ENCODE measurements at places on chromosomes 4 and X.

DNA sequence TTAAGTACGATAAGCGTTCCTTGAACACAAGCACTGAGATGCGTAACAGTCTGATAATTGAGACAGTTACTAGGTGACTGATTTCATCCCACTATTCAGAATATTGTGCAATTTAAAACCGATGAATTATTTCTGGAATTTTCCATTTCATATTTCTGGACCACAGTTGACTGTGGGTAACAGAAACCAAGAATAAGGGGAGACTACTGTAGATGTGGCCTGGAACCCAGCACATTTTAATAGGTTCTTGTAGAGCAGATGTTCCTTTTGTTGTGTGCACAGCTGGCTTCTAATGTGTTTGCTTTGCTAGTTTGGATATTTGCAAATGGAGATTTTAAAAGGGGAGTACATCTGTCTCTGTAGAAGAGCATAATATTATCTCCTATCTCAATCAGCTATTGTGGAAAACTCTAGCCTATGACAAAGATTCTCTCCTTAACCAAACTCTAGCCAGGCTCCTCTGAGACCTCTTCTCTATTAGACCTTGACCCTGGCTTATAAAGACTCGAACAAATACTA lies 16.4 kb downstream of the NAAA start:
- no peaks in the 10 kb centered on the region for H3K4me1 ChIP-seq
- peaks cover 41% of the 10 kb centered on the region for H3K36me3 ChIP-seq
- DNase-seq = no peak
- no peak overlapping the region for H3K27ac ChIP-seq

GRCh38 chr4:186203406-186203805 lies 12.0 kb downstream of the CYP4V2 start:
- H3K27ac ChIP-seq = no peak overlapping the region
- no peak for DNase-seq
- H3K4me3 ChIP-seq = no peak overlapping the region

DNA sequence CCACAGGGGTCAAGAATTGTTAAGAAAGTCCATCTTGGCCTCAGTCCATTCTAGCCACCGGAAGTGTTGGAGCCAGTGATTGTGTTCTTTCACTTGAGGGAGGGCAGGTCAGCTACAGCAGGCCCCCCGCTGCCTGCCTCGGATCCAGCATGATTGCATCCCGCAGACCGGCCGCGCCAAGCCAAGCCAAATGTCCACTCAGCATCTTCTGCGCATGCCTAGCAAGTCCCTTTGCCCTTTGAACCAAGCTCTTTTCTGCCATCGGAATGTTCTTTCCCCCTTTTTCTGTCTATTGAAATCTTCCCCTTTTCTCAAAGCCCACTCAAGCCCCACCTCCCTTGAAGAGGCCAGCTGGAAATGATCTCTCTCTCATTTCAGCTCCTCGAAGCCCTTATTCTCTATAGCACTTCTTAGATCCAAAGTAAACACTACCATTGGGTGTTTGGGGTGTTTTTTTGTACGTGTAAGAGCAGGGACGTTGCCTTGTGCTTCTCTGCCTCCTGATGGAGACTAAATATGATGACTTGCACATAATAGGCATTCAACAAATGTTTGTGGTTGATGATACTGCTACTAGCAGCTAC lies 147.8 kb upstream of the BCOR start:
- H3K27ac ChIP-seq = peak overlapping the region; percentile 69
- H3K36me3 ChIP-seq = no peaks in the 10 kb centered on the region
- DNase-seq = no peak
- H3K27me3 ChIP-seq = peaks cover 6% of the 10 kb centered on the region
- no peak overlapping the region for H3K4me3 ChIP-seq

DNA sequence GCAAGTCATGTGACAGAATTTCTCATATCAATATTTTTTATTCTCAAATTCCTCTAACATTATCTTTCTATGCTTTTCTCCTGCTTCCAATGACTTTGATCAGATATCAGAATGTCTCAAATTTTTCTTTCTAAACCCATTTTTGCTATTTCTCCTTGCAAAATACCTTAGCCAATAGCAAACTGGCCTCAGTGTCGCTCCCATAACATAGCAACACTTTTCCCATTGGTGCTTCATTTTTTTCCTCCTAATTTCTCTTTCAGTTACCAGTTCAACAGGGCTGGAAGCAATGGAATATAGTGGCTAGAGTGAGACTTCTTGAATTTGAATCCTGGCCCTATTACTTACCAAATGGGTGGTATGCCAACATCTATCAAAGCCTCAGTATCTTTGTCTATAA lies 1091.6 kb downstream of the C4orf33 start:
- no peaks in the 10 kb centered on the region for H3K4me1 ChIP-seq
- H3K36me3 ChIP-seq = no peaks in the 10 kb centered on the region
- H3K4me3 ChIP-seq = no peak overlapping the region
- no peak overlapping the region for H3K27ac ChIP-seq
- H3K27me3 ChIP-seq = no peaks in the 10 kb centered on the region

GRCh38 chrX:75155447-75155826 lies 646 bp downstream of the ABCB7 start:
- H3K4me1 ChIP-seq = peaks cover 20% of the 10 kb centered on the region
- peaks cover 5% of the 10 kb centered on the region for H3K36me3 ChIP-seq
- no peak for DNase-seq
- H3K27ac ChIP-seq = peak overlapping the region; percentile 96

DNA sequence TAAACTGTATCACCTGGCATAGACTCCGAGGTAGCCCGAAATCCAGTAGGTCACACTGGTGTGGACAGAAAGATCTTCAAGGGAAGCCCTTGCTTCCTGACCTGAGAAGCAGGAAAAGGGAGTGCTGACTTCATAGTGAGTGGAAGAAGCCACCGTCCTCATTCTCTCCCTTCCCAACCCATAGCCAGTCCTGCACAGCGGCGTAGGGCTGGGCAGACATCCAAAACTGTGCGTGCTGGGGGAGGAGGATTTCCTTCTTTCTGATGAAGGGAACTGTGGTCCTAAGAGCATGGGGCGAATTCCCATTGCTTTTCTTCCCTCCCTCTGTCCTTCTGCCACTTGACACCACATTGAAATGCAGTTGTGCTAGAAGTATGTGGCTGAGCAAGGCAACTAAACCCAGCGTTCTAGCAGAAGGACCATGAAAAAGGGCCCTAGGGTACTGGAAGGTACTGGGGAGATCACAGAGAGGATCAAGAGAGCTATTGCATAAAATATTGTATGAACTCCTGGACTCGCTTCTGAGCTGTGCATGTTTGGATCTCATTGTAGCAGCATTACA lies 66.9 kb downstream of the STOX2 start:
- H3K27me3 ChIP-seq = peaks cover 18% of the 10 kb centered on the region
- no peak overlapping the region for H3K4me3 ChIP-seq

GRCh38 chr4:84578540-84579402 lies 4.2 kb upstream of the CDS1 start:
- no peak for DNase-seq
- peaks cover 9% of the 10 kb centered on the region for H3K4me1 ChIP-seq
- H3K27me3 ChIP-seq = peaks cover 21% of the 10 kb centered on the region
- H3K27ac ChIP-seq = no peak overlapping the region

- H3K36me3 ChIP-seq = no peaks in the 10 kb centered on the region
- H3K4me1 ChIP-seq = no peaks in the 10 kb centered on the region
These were observed 8.5 kb upstream of the ELMOD2 start for GRCh38 chr4:140515423-140515822.

- no peaks in the 10 kb centered on the region for H3K27me3 ChIP-seq
- no peak overlapping the region for H3K4me3 ChIP-seq
- H3K4me1 ChIP-seq = peaks cover 8% of the 10 kb centered on the region
- H3K36me3 ChIP-seq = peaks cover 4% of the 10 kb centered on the region
These were observed 43.2 kb downstream of the SCFD2 start for GRCh38 chr4:53322696-53323095.

- no peak overlapping the region for H3K27ac ChIP-seq
- DNase-seq = no peak
- no peaks in the 10 kb centered on the region for H3K4me1 ChIP-seq
- H3K36me3 ChIP-seq = no peaks in the 10 kb centered on the region
These were observed 57.9 kb upstream of the STIM2 start for GRCh38 chr4:26802790-26803189.

DNA sequence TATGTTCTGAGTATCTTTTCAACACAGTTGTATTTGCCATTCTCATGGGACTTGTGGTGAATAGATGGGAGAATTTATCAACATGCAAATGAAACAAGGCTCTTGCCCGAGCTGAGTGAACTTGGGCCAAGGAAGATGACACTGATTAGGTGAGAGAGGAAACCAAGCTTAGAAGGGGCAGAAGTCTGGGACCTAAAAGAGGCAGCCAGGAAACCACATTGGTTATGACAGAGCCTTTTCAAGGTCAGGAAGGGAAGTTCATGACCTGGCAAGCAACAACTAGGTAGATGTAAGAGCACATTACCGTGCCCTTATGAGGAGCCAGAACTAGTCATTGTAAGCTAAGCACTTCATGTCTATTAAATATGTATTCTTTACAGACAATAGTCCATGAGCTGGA lies 590.3 kb downstream of the PACRGL start:
- H3K27ac ChIP-seq = no peak overlapping the region
- DNase-seq = no peak
- no peak overlapping the region for H3K4me3 ChIP-seq
- H3K4me1 ChIP-seq = peaks cover 3% of the 10 kb centered on the region
- H3K27me3 ChIP-seq = no peaks in the 10 kb centered on the region

DNA sequence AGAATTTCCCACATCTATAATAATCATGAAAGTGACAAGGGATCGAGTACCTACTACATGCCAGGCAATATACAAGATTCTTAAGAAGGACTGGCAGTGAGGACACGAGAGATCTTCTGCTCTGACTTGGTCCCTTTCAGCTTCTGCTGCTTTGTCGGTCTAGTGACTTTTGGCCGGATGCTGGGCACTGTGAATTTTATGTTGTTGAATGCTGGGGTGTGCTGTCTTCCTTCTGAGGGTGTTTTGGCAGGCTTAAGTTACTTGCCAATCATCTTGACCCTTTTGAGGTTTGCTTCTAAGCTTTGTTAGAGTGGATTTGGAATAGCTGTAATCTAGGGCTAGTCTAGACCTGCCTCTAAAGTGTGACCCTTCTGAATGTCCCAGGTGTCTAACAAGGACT lies 23.5 kb downstream of the NAT8L start:
- no peaks in the 10 kb centered on the region for H3K36me3 ChIP-seq
- DNase-seq = no peak
- H3K27ac ChIP-seq = no peak overlapping the region
- H3K4me1 ChIP-seq = no peaks in the 10 kb centered on the region
- H3K4me3 ChIP-seq = no peak overlapping the region
- peaks cover 2% of the 10 kb centered on the region for H3K27me3 ChIP-seq

DNA sequence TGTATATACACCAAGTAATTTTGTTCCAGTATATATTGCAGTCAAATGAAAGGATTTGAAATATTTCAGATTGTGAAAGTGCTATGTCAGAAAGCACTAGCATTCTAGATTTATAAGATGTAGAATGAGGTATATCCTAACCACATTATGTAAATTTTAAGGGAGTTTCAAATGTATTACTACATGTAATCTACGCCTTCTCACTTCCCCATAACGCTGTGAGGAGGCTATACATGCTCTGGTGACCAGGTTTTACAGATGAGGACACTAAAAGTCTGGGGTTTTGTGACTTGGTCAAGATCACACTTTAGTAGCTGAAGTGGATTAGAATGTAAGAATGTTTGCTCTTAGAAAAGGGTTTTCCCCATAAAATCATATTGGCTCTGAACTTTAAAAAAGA lies 8.1 kb downstream of the ENPEP start:
- peaks cover 18% of the 10 kb centered on the region for H3K27me3 ChIP-seq
- no peak overlapping the region for H3K4me3 ChIP-seq
- DNase-seq = no peak
- no peaks in the 10 kb centered on the region for H3K4me1 ChIP-seq

DNA sequence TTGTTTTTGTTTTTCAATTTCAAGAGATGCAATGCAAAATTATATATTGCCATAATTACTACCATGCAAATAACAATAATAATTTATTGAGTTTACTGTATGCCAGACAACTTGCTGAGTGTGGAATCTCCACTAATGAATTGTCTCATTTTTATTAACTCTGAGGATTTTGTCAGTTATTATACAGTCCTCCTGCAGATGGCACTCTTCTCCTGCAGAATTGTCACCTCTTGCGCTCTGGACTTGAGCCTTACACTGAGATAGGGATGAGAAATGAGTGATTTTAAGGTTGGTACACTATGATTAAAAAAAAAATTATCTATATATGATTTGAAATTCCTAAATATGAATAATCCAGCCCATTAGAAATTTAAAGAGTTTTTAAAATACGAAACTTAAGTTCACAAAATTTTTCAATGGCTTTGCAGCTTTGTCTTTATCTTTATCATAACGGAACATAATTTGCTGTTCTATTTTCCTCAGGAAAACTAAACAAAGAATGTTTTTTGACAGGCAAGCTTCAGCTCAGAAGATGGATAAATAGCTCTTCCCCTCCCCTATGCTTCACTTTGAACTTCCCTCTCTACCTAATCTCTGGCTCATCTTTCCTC lies 12.7 kb upstream of the PAQR3 start:
- no peak overlapping the region for H3K27ac ChIP-seq
- peaks cover 13% of the 10 kb centered on the region for H3K27me3 ChIP-seq
- no peaks in the 10 kb centered on the region for H3K36me3 ChIP-seq
- DNase-seq = peak; percentile 53
- H3K4me3 ChIP-seq = no peak overlapping the region

- H3K36me3 ChIP-seq = peaks cover 1% of the 10 kb centered on the region
- no peaks in the 10 kb centered on the region for H3K27me3 ChIP-seq
- peaks cover 46% of the 10 kb centered on the region for H3K4me1 ChIP-seq
- peak overlapping the region; percentile 43 for H3K4me3 ChIP-seq
These were observed 177.0 kb upstream of the RASGEF1B start for GRCh38 chr4:81648576-81649275.

DNA sequence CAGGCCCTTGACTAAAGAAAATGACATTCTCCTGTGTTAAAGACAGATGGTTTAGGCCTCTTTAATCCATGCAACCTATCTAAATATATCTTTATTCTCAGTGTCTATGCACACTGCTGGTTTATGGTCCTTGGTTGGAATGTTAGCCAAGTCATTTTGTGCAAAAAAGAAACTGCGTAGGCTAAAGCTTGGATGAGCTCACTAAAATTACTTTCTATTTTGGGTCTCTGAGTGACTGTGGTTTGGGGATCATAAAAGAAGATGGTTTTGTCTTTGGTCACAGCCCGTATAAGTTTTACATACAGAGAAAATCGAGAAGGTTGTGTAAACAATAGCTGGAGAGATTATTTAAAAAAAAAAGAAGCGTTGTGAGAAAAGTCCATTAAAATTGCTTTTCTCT lies 443.6 kb downstream of the UBE2NL start:
- H3K4me3 ChIP-seq = no peak overlapping the region
- no peak for DNase-seq
- H3K27ac ChIP-seq = no peak overlapping the region
- H3K4me1 ChIP-seq = no peaks in the 10 kb centered on the region
- no peaks in the 10 kb centered on the region for H3K36me3 ChIP-seq

DNA sequence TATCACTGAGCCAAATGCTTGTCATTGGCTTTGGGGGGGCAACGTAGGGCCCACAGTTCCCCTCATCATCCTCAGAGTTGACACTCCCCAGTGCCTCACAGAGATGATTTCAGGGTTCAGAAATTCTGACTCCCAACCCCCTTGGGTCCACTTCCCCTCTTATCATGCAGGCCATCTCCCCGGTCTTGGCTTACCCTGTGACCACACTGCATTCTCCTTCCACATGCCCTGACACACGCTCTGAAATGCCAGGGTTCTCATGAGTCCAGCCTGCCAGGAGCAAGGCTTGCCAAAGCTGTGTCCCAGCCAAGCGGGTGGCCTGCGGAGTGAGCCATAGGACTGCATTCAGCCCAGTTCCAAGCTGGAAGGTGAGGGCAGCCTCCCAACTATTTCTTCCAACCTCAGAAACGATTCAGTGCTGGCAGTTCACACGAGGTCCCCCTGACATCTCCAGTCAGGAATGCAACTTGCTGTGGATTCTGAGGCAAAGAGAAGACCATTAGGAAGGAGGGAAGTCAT lies 101.2 kb downstream of the SMIM20 start:
- no peaks in the 10 kb centered on the region for H3K36me3 ChIP-seq
- no peak overlapping the region for H3K27ac ChIP-seq
- peaks cover 2% of the 10 kb centered on the region for H3K4me1 ChIP-seq
- peaks cover 33% of the 10 kb centered on the region for H3K27me3 ChIP-seq
- H3K4me3 ChIP-seq = no peak overlapping the region
- no peak for DNase-seq

Measured in activated CD8-positive, alpha-beta T cell treated with anti-CD3 and anti-CD28 coated beads, Interleukin-2, amount 10 ng/mL, durations not matched to agents 7 days and 5 days (primary cell).